Activated CD4-positive, alpha-beta T cell treated with anti-CD3 and anti-CD28 coated beads, Interleukin-2, amount 50 U/mL, for 48 hours (primary cell): ENCODE measurements at places on chromosomes 7 and 10.
A peak's percentile ranks its signal among the peaks of the same experiment; 100 is the strongest.

GRCh38 chr7:157522954-157523353, 186.2 kb downstream of the DNAJB6 start:
- DNase-seq = no peak

DNA sequence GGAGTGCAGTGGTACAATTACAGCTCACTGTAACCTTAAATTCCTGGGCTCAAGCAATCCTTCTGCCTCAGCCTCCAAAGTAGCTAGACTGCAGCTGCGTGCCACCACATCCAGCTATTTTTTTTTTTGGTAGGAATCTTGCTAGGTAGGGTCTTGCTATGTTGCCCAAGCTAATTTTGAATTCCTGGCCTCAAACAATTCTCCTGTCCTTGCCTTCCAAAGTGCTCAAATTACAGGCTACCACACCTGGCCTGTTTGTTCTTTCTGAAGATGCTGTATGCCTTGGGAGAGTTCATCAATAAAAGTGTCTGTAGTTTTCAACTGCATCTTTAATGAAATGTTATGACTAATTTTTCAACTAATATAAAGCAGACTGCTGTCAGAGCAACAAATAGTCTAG, 452 bp downstream of the SAMD9 start:
- no peak for DNase-seq

DNA sequence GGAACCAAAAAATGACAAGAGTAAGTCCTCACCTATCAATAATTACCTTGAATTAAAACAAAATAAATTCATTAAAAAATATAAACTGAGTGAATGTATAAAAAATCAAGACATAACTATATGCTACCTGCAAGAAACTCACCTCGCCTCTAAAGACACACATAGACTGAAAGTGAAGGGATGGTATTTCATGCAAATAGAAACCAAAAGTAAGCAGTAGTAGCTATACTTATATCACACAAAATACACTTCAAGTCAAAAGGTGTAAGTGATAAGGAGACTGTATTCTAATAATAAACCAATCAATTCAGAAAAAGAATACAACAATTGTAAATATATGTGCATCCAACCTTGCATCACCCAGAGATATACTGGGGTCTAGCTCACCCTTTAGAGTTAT, 332.6 kb downstream of the SH2D4B start:
- no peak for DNase-seq

DNA sequence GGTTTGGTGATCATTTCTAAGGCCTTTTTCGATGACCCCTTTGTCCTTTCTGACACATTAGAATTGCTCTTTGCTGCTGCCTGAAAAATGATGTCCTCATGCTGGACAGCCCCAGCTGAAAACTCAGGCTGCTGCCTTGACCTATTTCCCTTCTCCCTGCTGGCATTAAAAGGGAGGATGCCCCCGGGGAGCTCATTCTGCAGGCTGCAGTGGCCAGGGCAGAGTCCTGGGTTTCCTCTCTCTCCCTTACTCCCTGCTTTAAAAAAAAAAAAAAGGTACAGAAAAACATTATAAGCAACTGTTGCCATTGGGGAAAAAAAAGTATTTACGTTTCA, 35.4 kb downstream of the LRRC4 start:
- no peak for DNase-seq

GRCh38 chr7:69467826-69468225, 130.4 kb upstream of the AUTS2 start:
- DNase-seq = no peak

DNA sequence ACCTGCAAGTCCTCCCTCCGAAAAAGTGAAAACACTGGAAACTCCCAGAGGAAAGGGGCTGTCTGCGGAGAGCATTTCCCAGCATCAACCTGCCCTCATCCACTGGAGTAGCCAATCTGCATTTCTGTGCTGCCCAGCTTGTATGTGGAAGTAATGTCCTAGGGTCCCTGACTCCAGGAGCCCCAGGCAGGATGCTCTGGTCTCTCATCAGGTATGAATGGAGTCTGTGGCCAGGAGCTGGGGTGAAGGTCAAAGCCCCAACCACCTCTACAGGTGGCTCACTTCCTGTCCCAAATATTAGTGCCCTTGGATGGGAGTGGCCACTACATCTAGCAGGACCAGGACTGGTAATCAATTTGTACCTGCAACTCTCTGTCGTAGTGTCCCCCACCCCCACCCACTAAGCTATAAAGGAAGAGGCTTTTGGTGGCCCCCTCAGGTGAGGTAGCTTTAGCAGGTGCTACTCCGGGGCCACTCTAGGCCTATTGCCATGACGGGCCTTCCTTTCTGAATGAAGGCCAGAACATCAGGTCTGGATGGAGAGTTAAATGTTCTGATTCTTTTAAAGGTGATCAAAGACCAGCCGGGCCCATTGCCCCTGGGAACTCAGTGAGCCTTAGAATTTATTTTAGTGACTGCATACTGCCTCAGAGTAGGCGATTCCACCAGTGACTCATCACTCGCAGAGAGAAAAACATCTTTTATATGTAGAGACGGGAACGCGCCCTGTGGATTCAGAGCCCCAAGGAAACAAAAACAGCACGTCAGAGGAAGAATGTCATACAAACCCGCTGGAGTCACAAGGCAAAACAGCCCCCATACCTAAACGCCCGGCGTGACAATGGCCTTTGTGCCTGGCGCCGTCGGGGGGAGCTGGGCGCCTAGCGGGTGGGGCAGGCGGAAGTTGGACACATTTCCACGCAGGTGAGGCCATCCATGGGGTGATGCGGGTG, 13.0 kb downstream of the EN2 start:
- DNase-seq = no peak

GRCh38 chr10:9243941-9244411, 1189.5 kb downstream of the GATA3 start:
- DNase-seq = no peak

DNA sequence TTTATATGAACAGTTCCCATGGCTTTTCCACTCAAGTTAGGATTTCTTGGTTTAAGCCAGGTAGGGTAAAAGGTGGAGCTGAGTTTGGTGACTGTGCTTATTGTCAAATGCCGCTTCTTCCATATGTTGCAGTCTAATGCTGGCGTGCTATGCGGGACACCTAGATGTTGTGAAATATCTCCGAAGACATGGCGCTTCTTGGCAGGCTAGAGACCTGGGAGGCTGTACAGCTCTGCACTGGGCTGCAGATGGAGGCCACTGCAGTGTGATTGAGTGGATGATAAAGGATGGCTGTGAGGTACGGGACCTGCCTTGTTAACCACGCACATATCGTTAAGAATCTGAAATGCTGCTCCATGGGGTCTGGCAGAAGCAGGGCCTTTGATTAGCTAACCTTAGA, 108.4 kb downstream of the FANK1 start:
- no peak for DNase-seq

DNA sequence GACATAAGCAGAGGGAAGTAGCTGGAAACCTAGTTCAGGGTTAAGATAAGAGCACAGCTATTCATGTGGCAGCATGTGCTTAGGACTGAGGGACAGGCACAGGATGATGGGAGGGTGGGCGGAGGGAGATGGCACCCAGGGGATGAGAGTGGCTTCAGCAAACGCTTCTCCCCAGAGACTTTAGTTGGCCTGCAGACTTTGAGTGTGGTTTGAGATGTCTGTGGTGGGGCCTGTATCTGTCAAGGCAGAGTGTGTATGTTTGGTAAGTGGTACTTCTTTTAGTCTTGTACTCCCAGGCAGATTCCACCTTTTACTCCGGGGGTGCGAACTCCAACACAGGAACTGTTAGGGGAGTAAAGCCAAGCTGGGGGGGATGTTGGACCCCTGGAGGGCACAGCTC, 88.9 kb downstream of the WDFY4 start:
- DNase-seq = no peak

DNA sequence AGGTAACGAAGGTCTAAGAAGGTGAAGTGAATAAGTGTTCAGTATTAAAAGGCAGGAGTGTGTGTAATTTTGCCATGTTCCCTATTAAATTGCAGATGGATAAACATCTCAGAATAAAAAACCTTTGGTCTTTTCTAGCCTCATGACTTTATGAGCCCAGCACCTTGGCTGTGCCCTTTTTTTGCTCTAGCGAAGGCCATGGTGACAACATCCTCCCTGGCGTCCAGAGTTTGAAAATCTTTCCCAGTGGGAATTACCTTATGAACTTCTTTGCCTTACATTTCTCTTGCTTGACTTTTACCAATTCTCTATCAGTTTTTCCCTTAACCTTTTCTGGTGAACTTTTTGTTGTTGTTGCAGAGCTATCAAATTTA, 368.2 kb upstream of the BMPER start:
- no peak for DNase-seq

DNA sequence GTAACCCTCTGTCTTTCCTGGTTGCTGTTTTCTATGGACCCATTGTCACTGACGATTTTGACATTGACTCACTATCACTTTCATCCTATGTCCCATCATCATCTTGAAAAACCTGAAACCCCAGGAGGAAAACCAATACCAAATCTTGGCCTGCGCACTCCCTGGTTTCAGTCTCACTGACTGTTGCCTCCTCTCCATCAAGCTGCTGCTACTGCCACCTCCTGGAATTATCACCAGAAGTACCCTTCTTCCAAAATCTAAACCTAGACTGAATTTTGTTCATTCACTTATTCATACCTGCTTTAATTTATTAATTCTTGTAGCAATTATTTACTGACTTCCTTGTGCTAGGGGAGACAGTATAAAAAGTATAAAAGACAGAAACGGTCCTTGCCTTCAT, 44.5 kb upstream of the ACBD5 start:
- DNase-seq = peak; percentile 44

DNA sequence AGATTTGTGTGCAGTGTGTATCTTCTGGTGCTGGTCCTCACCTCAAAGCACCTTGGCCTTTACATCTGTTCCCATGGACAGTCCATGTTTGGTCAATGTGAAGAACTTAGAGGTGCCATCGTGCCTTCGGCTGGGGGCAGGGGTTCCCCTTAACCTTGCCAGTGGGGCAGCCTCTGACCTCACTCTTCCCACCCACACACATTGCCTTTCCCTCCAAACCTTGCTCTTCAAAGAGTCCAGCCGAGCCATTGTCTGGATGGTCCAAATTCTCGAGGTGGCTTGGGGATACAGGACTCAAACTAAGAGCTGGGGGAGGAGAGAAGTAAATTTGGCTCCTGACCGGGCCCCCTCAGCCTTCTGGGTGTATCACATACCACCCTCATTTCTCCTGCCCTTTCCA, 76.2 kb upstream of the HABP2 start:
- no peak for DNase-seq

DNA sequence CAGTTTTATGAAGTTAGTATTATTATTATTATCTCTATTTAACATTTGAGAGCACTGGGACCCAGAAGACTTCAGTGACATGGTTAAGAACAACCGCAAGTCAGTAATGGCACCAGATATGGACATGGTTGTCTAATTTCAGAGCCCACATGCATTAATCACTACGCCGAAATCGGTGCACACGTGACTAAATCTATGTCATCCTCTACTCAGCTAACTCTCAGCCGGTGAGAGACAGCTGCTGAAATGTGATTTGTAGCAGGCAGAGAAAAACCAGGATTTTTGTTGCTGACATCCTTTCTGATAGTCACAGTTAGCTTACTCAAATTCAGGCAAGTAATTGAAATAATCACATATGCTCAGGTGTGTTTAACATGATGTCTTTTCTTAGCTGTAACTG, 127.7 kb downstream of the SPAG6 start:
- no peak for DNase-seq

DNA sequence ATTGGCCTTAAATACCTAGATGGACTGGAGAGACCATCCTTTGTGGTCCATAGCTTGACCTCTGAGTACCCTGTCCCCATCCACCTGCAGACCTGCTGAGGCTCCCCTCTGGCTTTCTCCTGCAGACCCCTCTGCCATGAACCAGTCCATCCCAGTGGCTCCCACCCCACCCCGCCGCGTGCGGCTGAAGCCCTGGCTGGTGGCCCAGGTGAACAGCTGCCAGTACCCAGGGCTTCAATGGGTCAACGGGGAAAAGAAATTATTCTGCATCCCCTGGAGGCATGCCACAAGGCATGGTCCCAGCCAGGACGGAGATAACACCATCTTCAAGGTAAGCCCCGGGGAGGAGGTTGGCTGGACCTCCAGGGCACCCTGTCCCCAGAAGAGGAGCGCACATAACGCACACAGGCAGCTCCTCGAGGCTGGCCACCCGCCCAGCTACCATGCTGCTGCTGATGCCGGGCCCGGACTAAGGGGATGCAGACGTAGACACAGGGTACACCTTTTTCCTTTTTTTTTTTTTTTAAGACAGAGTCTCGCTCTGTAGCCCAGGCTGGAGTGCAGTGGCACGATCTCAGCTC, 4.3 kb downstream of the IRF5 start:
- no peak for DNase-seq
